A673 (cell line): ENCODE measurements at places on chromosomes 5 and 9.
A peak's percentile ranks its signal among the peaks of the same experiment; 100 is the strongest.

GRCh38 chr5:53825926-53826325, 265.5 kb downstream of the NDUFS4 start:
- no peak for DNase-seq

GRCh38 chr9:133725886-133726285, 12.3 kb downstream of the SARDH start:
- DNase-seq = no peak

GRCh38 chr5:168947212-168947868, 353.6 kb downstream of the SLIT3 start:
- DNase-seq = peak; percentile 53

DNA sequence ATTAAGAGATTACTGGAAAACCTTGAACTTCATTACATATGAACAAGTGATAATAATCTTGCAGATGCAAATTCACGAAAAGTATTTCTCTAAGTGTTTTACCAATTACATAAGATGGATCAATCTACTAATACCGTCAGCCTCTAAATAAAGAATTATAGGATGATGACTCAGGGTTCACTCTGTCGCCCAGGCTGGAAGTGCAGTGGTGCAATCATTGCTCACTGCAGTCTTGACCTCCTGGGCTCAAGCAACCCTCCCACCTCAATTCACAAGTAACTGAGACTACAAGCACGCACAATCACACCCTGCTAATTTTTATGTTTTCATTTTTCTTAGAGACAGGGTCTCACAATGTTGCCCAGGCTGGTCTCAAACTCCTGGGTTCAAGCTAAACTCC, 56.1 kb downstream of the CHD1 start:
- no peak for DNase-seq

DNA sequence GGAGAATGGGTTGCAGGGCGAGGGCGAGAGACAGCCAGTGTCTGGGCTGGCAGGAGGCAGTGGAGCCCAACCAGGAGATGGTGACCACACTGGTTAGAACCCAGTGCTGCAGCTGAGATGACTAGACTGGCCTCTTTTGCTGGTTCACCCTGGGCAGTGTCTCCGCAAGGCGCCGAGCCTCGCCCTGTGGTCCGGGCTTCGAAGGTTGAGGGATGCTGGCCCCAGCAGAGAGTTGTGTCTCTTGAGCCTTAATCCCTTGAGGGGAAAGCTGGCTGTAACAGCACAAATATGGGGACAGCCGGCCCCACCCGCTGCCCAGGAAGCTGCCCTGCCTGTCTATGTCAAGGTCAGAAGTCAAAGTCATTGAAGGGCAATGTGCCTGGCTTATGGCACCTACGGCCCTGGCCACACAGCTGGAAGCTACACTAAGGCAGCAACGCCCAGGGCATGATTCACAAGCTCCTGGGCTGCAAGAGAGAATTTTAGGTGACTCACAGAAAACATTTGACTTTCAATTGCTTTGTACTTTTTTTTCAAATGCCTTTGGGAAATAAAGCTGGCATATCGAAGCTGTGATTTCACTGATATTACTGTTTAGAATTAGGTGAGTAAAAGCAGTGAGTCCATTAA, 33.3 kb downstream of the NKX2-5 start:
- peak; percentile 10 for DNase-seq

DNA sequence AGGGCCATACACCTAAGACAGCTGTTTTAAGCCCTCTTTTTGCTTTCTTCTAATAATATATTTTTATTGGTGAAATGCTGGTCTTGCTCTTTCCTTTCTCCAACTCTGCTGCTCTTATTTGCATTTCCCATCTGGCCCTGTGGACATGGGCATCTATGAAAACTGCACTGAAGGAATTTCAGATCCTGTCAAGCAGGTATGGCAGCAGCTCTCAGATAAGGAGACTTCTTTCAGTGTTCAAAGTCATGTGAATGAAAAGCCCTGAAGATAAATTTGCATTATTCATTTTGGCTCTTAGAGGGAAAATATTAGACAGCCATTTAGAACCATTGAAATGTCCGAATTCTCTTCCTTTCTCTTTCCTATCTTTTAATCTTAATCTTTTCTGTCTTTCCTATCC, 668.0 kb upstream of the RIOK2 start:
- no peak for DNase-seq

- DNase-seq = no peak
These were observed 536.5 kb upstream of the CDH10 start for GRCh38 chr5:25181249-25181648.

DNA sequence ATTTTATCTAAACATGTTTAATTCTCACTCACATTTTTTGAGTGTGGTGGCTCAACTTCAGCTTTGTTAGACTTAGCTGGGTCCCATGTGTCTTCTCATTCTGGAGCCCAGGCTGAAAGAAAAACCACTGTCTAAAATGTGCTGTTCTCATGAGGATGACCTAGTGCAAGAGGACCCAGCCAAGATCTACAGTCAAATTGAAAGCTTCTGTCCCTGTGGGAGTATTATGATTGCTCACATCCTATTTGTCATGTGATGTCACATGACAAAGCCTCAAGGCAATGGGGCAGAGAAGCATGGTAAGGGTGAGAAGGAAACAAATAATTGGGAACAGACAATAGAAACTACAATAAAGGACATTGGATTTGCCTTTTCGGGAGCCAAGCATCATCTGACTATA, 113.4 kb upstream of the ASTN2 start:
- no peak for DNase-seq

- peak; percentile 24 for DNase-seq
These were observed 375 bp downstream of the NOP16 start for GRCh38 chr5:176388003-176388443.

DNA sequence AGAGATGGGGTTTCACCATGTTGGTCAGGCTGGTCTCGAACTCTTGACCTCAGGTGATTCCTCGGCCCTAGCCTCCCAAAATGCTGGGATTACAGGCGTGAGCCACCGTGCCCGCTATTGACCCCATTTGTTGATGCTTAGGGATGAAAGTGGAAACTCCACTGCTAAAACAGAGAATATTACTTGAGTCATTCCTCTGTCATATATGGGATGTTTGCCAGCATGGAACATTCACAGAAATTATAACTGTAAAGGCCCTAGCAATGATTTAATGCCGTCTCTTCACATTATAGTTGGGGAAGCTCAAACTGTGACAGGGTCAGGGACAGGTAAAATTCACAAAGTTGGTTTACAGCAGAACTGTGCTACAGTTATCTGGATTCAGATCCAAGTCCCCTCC, 94.5 kb downstream of the TMC1 start:
- no peak for DNase-seq

DNA sequence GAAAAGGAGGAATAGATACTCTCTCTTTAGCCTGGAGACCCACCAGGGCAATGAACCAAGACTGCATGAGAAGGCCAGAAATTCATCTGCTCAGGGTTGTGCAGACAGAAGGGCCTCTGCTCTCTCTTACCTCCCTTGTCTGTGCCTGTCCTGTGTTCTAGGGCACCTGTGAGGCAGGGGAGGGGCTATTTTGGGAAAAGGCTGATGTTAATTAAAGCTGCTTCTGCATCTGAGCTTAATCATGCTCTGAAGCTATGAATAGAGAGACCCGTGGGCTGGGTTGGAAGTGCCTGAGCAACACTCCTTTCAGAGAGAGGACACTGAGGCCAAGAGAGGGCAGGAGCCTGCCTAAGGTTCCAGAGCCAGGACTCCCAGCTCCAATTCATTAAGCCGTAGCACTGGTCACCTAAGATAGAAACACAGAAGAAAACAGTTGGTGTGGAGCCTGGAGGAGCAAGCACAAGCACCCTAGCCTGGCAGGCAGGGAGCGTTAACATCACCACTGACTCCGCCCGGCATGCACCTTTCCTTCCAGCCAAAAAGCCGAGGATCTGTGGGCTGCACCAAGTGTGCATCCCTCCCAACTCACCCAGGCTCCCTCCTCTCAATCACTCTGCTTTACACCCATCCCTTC, 31.4 kb upstream of the STING1 start:
- DNase-seq = no peak

- DNase-seq = no peak
These were observed 71.4 kb downstream of the SLF1 start for GRCh38 chr5:94689908-94690307.

- no peak for DNase-seq
These were observed 72.8 kb upstream of the C6 start for GRCh38 chr5:41286165-41286564.

GRCh38 chr9:97072285-97072776, 33.4 kb upstream of the CTSV start:
- DNase-seq = no peak

GRCh38 chr5:45038366-45038987, 229.7 kb downstream of the MRPS30 start:
- peak; percentile 75 for DNase-seq
